Daoy (cell line): ENCODE measurements at places on chromosomes 1 and 21. TPM values are rescaled to one million over a fixed set of nuclear protein-coding genes. Genes with fewer than 3 reads are reported as not detected.

Gene KRTAP21-2
- total RNA-seq = 13.6 TPM in 1 of 2 replicates, not detected in the other

Gene SPRR2A
- total RNA-seq = not detected in 2 replicates

Gene MATN1
- total RNA-seq = 0.06 TPM in 1 of 2 replicates, not detected in the other

Gene INTS7
- 26.8 and 70.7 TPM in 2 replicates for total RNA-seq

Gene UBL4B
- total RNA-seq = not detected in 2 replicates

Gene CGN
- 3.5 and 4.1 TPM in 2 replicates for total RNA-seq

Gene OR2T33
- total RNA-seq = 0.57 and 1.7 TPM in 2 replicates

Gene DNASE2B
- not detected in 2 replicates for total RNA-seq

Gene ETV3L
- total RNA-seq = not detected in 2 replicates

Gene PRAMEF4
- total RNA-seq = not detected in 2 replicates

Gene CELA3A
- not detected in 2 replicates for total RNA-seq

Gene ATP8B2
- 31.6 and 41.7 TPM in 2 replicates for total RNA-seq

Gene CRB1
- not detected in 2 replicates for total RNA-seq

Gene DPT
- total RNA-seq = 0.24 and 0.69 TPM in 2 replicates

Gene SGIP1
- total RNA-seq = not detected in 2 replicates

Gene TIAM1
- total RNA-seq = 17.8 and 19.9 TPM in 2 replicates

Gene SPRR5
- not detected in 2 replicates for total RNA-seq

Gene DMRTA2
- 24.9 and 29.2 TPM in 2 replicates for total RNA-seq

Gene GJA8
- total RNA-seq = not detected in 2 replicates

Gene EPHA8
- total RNA-seq = not detected in 2 replicates

Gene HSD3B2
- not detected in 2 replicates for total RNA-seq

Gene FMN2
- 1.1 and 1.4 TPM in 2 replicates for total RNA-seq

Gene LINGO4
- not detected in 2 replicates for total RNA-seq

Gene SPOCD1
- total RNA-seq = 86.6 and 92.7 TPM in 2 replicates

Gene PSMB4
- 662 and 883 TPM in 2 replicates for total RNA-seq

Gene TTC3
- total RNA-seq = 64.1 and 73.2 TPM in 2 replicates

Gene DCST1
- not detected in 2 replicates for total RNA-seq

Gene OR10K2
- total RNA-seq = not detected in 2 replicates

Gene CLDN14
- total RNA-seq = 0.33 and 1.3 TPM in 2 replicates

Gene FTCD
- total RNA-seq = 0.34 TPM in 1 of 2 replicates, not detected in the other

Gene TATDN3
- 17.9 and 18.7 TPM in 2 replicates for total RNA-seq

Gene ALDH4A1
- 9.5 and 29.3 TPM in 2 replicates for total RNA-seq

Gene CDCA8
- total RNA-seq = 33.6 and 44.3 TPM in 2 replicates

Gene SYDE2
- 6.5 and 7.8 TPM in 2 replicates for total RNA-seq

Gene AUNIP
- total RNA-seq = 9.4 and 20.4 TPM in 2 replicates

Gene INSRR
- not detected in 2 replicates for total RNA-seq

Gene GNG4
- total RNA-seq = 0.98 and 2.2 TPM in 2 replicates
